Amniotic epithelial cell (primary cell): ENCODE measurements at places on chromosomes 1 and 21.

- no peak for DNase-seq
Measured at GRCh38 chr1:52268372-52268771, 97.6 kb downstream of the CC2D1B start.

DNA sequence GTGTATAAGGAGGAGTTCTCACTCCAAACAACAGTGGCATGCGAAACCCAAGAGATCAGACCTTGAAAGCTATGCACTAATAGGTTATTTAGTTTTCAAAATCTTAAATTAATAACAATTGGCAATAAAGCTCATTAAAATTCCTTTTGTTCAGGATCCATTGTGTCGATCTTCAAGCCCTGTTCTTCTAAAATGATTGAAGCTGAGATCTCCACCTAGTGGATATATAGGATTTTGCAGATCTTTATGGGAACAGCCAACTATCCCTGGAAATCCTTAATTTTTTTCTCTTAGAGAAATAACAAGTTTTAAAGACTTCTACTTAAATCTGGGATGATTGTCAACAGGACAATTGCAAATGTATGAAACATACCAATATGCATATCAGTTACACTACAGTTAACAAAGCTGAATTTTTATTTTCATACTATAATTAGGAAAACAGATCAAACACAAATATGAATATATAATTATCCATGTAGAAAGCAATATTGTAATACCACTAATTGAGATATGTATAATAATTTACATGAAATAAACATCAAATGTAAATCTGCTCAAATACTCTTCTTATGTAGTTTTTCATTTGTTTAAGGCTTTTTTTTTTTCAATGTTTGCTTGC, 43.3 kb downstream of the LRRC53 start:
- DNase-seq, result peak; percentile 33

DNA sequence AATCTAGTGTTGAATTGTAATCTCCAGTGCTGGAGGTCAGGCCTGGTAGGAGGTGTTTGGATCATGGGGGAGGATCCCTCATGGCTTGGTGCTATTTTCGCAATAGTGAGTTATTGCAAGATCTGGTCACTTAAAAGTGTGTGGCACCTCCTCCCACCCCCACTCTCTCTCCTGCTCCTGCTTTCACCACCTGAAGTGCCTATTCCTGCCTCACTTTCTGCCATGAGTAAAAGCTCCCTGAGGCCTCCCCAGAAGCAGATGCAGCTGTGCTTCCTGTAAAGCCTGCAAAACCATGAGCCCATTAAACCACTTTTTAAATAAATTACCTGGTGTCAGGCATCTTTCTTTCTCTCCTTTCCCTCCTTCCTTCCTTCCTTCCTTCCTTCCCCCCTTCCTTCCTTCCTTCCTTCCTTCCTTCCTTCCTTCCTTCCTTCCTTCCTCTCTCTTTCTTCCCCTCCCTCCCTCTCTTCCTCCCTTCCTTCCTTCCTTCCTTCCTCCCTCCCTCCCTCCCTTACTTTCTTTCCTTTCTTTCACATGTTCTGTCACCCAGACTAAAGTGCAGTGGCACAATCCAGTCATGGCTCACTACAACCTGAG, 172.4 kb downstream of the C1orf21 start:
- peak; percentile 9 for DNase-seq

DNA sequence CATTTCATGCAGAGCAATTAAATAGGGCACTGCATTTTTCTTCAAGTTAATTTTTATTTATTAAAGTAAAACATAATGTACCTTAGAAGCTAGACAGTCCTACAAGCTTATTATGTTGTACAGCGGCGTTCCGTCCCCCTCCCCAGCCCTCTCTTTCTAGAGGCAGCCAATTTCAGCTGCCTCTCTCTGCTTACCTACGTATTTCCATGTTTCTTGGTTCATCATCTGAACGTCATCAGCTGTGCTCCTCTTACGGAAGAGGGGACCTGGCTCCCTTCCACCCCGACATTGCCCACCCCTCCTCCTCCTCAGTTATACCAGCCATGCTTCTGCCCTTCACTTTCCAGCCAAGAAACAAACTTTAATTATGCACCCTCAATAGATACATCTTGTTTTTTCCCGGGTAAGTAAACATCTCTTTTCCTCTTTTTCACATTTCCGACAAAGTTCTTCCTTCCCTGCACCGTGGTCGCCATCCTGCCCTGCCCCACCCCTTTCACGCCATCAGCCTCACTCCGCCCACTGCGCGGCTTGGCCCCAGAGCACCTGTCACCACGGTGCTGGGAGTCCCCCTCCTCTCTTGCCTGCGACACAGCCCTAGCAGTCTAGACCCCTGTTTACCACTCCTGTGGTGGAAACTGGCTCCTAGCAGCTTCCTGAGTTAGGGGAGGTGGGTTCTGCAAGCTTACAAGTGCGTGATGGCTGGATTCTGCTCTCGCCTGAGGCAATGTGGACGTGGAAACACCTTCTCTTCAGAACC, 57.9 kb downstream of the SLC37A1 start:
- DNase-seq, result no peak

DNA sequence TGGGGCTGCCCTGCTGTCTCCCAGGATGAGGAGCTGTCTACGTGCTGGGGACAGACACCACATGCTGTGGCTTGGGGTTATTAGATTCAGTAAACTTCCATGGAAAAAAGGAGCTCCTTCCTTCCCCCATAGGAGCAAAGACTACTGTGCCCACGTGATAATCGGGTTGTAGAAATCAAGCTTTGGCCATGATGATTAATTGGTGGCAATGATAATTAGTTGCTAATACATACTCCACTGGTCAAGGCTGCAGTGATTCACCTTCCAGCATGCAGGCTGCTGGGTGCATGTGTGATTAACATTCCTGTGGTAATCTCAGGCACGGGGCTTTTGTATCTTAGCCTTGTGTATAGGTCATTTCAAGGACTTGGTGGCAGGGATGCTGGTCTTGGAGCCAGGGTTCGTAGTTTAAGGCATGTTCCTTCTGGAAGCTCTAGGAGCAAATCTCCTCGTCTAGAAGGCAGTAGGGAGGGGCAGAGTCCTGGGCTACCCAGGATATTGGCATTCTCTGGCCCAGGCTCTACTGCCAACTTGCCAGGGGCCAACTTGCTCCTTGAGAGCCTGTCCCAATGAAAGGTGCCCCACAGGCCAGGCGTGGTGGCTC, 41.4 kb downstream of the TMCO4 start:
- peak; percentile 91 for DNase-seq

- no peak for DNase-seq
Measured at GRCh38 chr1:114107474-114108435, 45.9 kb downstream of the SYT6 start.

GRCh38 chr1:6105763-6106162, 60.1 kb downstream of the KCNAB2 start:
- DNase-seq, result no peak

DNA sequence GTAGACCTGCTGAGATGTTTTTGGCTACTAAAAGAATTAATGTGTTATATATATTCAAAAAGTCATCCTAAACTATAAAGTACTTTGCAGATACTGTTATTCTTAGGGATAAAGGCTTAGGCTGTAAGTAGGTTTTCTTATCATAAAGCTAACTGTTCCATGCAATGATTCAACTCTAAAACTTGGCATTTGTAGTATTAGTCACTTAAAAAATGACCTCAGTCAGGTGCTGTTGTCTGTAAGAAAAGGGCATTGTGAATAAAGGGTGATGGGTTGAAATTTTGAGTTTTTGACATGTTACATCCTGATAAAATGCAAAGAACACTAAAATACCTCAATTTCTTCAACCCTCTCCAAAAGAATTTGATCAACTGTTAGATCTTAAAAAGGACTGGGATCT, 32.9 kb downstream of the ADCY10 start:
- DNase-seq, result peak; percentile 71

GRCh38 chr1:147287133-147287865, 44.8 kb downstream of the CHD1L start:
- DNase-seq, result peak; percentile 72

DNA sequence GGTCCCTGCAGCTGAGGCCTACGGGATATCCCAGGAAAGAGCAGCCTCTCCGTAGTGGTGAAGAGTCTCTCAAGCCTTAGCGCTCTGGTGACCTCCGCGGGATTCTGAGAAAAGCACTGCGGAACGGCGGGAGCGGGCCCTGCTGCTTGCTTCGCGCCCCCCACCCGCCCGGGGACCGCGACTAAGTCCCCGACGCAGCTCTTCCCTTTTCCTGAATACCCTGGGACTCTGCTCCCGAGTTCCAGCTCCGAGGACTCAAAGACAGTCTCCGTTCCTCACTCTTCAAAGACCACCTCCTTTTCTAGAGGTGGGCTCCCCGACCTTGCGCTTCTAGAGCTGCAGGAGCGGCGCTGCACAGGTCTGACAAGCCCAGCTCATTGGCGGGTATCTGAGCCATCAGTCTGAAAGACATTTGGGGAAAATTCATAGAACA, 3.6 kb upstream of the PRRX1 start:
- DNase-seq, result no peak

GRCh38 chr1:93483606-93484005, 35.7 kb downstream of the FNBP1L start:
- no peak for DNase-seq

DNA sequence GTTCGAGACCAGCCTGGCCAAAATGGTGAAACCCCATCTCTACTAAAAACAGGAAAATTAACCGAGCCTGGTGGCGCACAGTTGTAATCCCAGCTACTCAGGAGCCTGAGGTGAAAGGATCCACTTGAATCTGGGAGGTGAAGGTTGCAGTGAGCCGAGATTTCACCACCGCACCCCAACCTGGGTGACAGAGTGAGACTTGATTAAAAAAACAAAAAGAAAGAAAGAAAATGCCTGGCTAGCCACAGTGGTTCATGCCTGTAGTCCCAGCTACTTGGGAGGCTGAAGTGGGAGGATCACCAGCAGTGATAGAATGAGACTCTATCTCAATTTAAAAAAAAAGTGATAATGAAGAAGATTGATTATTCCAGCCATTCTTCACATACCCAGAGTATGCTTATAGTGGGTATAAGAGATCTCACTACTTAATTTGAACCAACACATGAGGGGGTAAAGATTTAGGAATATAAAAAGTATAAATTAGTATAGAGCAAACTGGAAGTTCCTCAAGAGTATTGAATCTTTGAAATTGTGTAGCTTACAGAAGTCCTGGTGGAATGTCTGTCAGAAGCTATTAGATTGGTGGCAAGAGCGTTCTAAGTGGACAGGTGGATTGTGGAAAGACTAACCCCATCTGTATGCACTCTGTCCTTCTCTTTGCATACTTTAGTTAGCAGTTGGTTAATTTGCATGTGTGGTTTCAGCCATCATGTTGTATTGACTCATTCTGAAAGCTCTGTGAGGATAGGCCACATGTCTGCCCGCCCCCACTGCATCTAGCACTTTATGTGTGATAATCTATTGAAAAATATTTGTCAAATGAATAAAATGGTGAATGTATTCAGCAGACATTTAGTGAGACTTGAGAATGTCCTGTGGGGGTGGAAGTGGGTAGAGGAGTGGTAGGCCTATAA, 25.0 kb downstream of the RLF start:
- peak; percentile 57 for DNase-seq

- DNase-seq, result no peak
Measured at GRCh38 chr1:225880636-225881035, 1.5 kb downstream of the TMEM63A start.

DNA sequence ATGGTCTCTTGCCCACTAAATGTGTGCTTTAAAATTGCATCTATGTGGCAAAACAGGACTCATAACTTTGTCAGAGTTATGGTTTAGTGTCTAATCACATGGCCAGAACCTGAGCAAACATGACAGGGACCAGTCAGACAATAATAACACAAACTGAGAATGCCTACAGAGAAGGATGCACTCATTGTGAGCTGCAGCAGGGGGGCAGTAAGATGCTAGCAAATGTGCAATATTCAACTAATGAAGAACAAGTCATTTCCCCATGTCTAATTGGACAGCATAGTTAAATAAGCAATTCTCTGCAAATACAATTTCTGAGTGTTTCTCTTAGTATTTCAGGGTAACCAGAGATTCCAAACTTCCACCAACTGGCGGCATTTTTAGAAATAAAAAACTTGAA, 30.8 kb downstream of the SPAG17 start:
- no peak for DNase-seq

DNA sequence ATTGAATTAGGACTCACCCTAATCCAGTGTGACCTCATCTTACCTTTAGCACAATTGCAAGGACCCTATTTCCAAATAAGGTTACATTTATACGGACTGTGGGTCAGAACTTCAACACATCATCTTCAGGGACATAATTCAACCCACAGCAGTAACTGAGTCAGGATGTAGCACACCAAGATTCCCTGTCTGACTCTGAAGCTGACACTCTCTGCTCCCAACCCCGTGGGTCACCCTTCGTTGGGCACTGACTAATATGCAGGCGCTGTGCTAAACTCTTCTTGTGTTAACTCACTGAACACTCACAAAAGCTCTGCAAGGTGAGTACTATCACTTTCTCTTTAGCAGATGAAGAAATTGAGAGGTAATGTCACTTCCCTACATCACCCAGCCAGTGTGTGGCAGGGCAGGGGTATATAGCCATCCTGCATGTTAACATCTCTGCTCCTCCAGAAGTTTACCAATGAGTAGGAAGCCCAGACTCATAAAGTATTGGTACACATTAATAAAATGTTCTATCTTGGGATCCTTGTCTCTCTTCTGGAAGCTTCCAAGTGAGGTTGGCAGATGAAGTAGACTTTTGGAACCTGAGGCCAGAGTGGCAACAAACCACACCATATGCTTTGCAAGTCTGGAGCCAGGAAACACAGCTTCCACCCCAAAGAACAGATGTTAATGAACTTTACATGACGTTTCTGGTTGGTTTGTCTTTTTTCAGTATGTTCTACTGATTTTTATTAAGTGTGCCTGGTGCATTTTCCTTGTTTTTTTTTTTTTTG, 139.2 kb upstream of the KLHDC7A start:
- DNase-seq, result no peak

DNA sequence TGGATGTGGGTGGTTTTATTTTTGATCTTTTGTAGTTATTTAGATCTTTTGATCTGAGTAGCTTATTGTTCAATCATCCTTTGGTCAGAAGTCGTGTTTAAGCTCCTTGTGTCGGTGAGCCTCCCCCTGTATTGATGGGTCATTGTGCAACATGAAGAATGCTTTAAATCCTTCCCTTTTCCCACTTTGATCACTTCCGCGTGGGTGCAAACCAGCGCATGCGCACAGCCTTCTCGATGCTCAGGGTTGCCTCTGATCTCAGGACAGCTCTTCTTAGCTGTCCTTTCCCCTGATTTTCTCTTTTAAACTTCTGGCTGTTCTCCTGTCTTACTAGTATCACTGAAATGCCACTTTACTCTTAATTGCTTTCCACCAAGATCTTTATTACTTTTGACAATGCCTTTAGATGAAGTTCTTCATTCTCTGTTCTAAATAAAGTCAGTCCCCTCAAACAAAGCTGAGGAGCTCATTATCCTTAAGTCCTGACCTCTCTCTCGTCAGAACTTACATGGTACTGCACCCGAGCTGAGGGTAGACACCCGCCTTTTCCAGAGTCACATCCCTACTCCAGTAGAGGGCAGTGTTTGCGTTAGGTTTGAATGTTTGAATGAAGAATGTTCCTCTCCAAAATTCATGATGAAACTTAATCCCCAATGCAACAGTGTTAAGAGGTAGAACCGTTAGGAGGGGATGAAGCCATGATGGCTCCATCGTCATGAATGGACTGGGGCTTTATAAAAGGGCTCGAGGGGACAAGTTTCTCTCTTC, 547.9 kb upstream of the TMPRSS15 start:
- DNase-seq, result peak; percentile 29
